Fibroblast of pulmonary artery (primary cell): ENCODE measurements at places on chromosomes 4 and X.
A peak's percentile ranks its signal among the peaks of the same experiment; 100 is the strongest.

DNA sequence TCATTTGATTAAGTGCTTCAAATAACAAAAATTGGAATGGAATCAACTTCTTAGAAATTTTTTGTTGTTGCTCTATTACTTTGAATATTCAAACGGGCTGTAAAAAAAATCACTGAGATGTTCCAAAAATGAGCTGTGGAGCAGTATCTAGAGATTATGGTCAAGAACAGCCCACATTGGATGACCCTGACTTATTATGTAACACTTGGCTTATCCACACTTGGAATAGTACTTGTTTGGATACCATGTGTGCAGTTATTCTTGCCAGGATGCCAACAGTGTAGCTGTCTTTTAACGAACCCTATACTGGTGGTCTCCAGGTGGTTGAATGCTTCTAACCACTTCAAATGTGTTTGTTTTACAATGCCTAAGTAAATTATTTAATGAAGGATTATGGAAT lies 64.9 kb upstream of the CAMK2D start:
- no peak for DNase-seq

GRCh38 chr4:114900934-114901333 lies 212.5 kb downstream of the NDST4 start:
- DNase-seq, result no peak

GRCh38 chr4:103091601-103092223 lies 7.9 kb downstream of the BDH2 start:
- DNase-seq, result peak; percentile 85

GRCh38 chr4:84691170-84691691 lies 108.3 kb downstream of the CDS1 start:
- DNase-seq, result peak; percentile 95

- peak; percentile 79 for DNase-seq
Observed at GRCh38 chrX:129686422-129686948, 31.7 kb upstream of the APLN start.

DNA sequence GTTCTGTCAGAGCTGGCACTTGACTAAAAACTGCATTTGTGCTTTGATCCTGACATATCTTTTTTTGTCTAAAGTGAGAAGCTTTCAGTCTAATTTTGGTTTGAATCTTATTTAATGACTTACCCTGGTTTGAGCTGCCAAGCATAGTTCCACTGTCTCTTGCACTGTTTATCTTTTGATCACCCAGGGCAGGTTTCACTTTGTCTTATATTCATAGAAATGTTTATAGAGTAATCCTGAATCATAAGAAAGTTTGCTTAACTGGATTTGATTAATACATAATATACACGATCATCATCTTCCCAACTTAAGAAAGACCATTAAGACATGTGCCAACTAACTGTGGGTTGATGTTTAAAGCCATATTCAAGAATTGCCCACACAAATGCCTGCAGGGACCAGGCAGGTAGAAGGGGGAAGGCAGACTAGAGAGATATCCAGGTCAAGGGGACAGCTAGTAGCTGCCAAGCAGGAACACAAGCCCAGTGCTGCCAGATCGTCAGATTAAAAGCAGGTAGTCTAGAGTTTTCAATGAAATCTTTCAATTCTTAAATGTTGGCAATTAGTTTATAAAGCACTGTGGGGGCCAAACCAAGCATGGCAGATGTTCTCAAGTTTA lies 1.9 kb downstream of the GK start:
- no peak for DNase-seq

- no peak for DNase-seq
Observed at GRCh38 chr4:574346-575161, 1.5 kb downstream of the TMEM271 start.

- DNase-seq, result peak; percentile 25
Observed at GRCh38 chr4:187608001-187608421, 387.6 kb upstream of the ZFP42 start.

- no peak for DNase-seq
Observed at GRCh38 chrX:9333873-9334560, 130.8 kb upstream of the TBL1X start.
